ENCODE measurements at places on chromosomes 2 and 18.

- DNase-seq = no peak
Observed at GRCh38 chr2:81290846-81291245, 986.3 kb upstream of the LRRTM1 start.

DNA sequence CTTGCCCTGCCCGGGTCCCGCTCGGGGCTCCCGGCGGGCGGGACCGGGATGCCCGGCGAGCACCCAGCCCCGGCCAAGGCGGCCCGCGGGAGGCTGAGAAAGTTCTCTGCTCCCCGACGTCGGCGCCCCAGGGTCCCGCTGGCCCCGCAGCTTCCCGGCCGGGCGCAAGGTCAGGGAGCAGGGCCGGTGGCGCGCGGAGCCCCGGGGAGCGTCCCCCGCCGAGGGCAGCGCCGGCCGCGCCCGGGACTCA lies 331 bp downstream of the SERPINE2 start:
- no peak for DNase-seq

GRCh38 chr18:51660188-51660715 lies 462.8 kb upstream of the MEX3C start:
- DNase-seq = no peak

DNA sequence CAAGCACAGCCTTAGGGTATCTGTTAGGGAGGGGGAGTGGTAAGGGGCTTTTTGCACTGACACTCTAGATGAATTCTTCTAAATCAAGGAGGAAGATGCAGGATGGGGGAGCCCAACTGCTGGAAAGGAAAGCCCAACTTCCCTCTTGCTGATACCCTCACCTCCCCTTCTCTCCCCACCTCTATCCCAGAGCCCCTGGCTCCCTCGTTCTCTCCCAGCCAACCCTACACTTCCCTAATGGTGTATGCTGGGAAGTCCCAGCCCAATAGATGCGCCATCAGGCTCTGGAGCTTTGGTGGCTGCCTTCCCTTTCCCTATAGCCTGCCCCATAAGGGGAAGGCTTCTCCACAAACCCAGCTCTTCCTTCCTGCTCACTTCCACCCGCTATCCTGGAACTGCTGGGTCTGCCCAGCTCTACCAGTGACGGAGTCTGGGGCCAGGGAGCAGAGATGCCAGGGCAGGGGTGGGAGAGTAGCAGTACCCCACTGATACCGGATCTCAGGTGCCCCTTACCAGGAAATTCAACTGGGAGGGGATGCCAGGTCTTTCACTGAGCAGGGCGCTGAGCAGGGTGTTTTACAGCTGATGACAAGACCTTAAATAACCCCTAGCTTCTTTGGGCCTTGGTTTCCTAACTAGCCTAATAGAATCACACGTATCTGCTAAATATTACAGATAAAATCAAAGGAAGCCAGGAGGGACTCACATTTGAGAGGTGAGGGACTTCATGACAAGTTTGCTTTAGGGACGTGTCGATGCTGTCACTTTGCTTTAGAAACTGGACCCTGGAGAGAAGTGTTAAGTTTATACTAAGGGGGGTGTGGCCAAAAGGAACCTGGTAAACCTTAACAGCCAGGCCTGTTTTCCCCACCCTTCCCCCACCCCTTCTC lies 82.6 kb downstream of the DNMT3A start:
- no peak for DNase-seq

- DNase-seq = no peak
Observed at GRCh38 chr2:39570614-39571013, 95.1 kb upstream of the TMEM178A start.

DNA sequence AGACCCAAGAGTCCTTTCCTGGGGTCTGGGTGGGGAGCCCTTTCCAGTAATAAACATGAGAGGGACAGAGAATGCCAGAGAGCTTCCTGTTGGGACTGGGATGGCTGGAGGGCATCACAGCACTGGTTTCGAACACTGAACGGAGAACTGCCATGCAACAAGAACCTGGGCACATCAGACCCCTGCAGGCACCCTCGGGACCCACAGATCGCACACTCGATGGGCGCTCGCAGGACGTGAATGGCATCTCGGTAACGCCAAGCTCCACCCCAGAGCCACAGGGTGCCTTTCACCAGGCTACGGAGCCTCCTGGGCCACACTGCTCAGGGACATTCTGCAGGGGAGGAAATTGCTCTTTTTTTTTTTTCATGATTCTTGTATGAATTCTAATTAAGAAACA lies 25.1 kb downstream of the SLC66A2 start:
- DNase-seq = no peak

DNA sequence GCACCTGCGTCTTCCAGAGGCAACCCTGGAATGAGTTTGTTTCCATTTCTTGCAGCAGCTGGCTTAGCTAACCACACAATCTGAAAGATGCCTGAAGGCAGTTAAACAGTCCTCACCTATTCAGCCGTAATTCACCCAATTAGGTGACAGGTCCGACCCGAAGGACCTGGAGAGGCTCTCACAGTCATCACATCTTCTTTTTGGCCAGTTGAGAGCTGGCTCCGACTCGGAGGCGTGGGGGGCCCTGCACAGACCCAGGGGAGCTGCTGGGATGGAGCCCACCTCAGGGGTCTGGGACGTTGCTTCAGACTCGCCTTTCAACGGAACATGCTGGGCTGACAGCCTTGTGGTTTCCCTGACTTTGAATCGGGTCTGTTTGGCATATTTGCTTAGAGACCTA lies 187.3 kb downstream of the RTP5 start:
- no peak for DNase-seq

DNA sequence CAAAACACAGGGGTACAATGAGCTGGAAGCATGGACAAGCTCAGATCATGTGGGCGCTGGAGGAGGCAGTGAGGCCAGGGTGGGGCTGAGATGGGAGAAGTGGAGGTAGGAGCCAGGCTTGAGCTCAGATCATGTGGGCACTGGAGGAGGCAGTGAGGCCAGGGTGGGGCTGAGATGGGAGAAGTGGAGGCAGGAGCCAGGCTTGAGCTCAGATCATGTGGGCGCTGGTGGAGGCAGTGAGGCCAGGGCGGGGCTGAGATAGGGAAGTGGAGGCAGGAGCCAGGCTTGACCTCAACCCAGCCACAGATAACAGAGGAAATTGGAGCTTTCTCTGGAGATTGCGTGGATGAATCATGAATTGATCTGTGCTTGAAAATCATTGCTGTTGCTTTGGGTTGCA lies 48.3 kb upstream of the TMEM18 start:
- no peak for DNase-seq

DNA sequence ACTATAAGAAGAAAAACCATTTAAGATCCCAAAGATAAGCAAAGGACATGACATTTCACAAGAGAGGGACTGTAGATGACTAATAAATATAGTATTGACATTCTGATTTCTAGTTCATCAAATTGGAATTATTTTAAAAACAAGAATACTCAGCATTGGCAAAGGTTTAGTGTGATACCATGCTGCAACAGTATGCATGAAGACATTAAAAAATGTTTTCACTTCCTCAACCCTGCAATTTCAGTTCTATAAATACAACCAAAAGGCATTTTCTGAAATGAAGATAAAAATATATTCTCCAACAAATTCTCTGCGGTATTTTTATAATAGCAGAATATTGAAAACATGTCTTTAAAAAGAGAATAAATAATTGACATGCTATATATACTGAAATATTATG lies 2.1 kb downstream of the C2orf81 start:
- no peak for DNase-seq

GRCh38 chr2:231480781-231481180 lies 16.5 kb upstream of the NCL start:
- DNase-seq = no peak

DNA sequence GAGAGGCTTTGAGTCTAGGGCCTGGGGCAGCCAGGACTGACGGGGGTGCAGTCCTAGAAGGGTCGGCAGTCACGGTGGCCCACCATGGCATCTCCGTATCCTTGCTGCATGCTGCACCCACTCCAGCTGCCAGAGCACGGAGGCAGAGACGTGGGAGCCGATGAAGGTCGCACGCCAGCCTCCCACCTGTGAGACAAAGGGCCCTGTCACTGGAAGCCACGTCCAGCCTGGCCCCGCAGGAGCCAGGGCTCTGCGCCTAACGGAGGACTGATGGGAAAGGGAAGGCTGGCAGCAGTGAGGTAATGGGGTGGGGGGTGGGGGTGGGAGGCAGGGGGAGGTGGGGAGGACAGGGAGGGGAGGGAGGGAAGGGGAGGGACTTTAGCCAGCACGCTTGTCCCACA lies 21.9 kb downstream of the ITM2C start:
- DNase-seq = no peak

GRCh38 chr18:22551536-22552151 lies 133.9 kb upstream of the CTAGE1 start:
- DNase-seq = no peak

GRCh38 chr2:18180031-18180610 lies 301.7 kb downstream of the KCNS3 start:
- DNase-seq = no peak
